ENCODE measurements at places on chromosomes 2 and 18.

DNA sequence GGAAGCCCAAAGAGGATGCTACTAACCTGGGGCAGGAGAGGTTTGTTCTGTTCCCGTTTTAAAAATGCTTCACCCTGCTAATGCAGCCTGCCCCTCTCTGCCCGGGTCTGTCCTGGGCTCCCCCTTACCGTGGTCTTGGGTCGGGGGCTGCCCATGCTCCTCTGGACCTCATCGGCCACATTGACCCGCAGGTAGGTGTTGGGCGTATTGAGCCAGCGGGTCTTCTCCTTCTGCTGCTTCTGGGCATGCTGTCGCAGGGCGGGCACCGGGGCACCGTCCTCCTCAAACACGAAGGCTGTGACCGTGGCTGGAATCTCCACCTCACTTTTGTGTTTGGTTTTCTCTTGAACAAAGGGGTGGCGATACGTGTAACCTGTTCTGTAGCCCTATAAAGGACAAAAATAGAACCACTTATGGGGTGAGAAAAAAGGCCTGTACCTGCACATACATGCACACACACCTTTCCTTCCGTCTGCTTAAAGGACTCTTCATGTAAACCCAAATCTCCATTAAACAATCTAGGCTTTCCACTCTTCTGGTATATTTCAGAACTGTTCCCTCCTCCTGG is 89.3 kb downstream of the ADD2 start:
- no peak for DNase-seq

DNA sequence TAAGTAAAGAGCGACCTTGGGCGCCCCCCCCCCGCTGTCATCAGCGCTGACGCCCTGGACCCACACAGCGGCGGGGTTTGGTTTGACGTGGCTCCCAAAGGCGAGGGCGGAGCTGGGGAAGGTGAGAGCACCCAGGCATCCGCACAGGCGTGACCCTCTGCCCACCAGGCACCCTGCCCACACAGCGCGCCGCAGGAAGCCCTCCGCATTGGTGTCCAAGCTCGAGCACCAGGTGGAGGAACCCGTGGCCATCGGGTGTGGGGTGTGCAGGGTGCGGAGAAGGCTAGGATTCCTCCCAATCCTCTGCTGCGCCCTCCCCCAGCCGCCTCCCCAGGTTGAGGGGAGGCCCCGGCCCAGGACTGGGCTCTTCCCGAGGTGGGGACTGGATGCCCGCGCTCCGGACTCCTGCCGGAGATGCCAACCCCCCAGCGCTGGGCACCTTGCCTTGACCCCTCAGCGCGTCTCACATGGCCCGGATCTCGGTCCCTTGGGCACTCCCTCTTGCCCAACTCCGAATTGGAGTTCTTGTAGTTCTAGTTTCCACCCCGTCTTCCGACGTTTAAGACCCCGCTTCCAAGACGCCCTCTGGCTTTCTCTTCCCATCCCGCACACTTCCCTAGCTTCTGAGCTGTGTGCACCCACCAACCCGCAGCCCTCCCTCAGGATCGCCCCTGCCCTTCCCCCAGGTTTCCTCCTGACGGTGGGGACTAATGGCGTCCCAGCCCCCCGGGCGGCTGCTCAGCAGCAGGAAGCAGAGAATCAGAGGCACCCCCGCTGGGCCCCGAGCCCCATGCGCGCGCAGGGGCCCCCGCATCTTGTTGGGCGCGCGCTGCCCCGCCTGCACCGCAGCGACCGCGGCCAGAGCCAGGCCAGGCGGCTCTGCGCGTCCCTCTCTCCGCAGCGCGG is 25.9 kb upstream of the RESP18 start:
- DNase-seq: no peak

GRCh38 chr2:112870841-112871835 is 34.6 kb upstream of the IL1B start:
- DNase-seq: no peak

- peak; percentile 10 for DNase-seq
Observed at GRCh38 chr2:103823847-103824246, 1030.1 kb upstream of the POU3F3 start.

- no peak for DNase-seq
Observed at GRCh38 chr2:158542577-158542976, 85.8 kb downstream of the PKP4 start.

DNA sequence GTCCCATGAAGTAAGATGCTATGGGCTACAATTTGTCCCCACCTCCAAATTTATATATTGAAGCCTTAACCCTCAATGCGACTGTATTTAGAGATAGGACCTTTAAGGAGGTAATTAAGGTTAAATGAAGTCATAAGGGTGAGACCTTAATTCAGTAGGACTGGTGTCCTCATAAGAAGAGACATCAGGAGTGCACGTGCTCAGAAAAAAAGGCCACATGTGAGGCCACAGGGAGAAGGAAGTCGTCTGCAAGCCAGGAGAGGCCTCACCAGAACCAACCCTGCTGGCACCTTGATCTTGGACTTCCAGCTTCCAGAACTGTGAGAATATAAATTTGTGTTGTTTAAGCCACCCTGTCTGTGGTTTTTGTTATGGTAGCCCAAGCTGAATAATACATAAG is 25.5 kb upstream of the TEX44 start:
- DNase-seq: no peak

Measured in SHP77 treated with DMSO at 0.1 percent for 48 hours (cell line).